Naive thymus-derived CD8-positive, alpha-beta T cell (primary cell): ENCODE measurements at places on chromosomes 1 and 21.

GRCh38 chr1:62438163-62438562 is 1.3 kb downstream of the USP1 start:
- DNase-seq, result no peak

GRCh38 chr1:14646973-14647372 is 48.5 kb downstream of the KAZN start:
- no peak for DNase-seq

DNA sequence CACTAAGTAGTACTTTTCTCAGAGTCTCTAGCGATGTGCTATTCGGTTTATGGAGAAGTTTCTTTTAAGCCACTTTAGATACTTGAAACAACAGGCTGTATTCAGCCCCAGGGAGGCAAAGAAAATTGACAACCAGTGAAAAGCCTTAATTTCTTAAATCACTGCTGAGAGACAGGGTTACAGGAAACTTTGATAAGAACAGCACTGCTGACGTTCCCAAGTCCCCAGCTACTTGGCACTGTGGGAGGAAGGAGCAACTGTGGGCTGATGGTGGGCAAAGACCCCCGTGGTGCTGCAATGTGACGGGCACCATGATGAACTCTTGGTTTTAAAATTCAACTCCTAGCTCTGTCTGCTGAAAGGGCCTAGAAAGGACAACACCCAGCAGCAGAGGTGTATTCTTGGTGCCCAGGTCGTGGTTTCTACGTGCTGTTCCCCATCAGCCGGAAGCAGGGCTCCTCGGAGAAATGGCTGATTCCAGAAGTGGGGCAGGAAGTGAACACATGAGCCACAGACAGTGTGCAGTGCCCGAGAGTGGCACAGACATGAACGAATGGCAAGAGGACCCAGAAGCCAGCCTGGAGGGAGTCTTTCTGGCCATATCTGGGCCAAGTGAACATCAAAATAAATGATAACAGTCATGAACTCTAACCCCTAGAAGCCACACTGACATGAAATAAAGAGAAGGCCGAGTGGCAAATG is 5.3 kb downstream of the PTTG1IP start:
- DNase-seq, result peak; percentile 80

GRCh38 chr1:65963156-65963888 is 170.6 kb downstream of the PDE4B start:
- no peak for DNase-seq

DNA sequence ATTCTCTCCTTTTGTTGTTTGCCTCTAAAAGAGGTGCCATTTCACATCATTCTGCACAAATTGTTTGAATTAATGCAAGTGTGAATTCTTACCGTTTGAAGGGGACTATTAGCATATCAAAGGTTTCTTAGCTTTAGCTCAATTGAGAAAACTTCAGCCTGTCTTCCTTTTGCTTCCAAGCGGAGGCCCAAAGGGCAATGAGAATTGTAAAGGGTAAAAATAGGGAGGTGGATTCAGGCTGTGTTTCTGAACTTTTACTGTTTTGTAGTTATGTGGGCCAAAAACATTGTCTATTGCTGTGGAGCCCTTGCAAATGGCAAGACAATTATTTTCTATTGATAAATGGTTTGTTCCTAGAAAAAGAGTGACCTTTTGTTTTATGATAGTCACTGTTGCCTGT is 3.6 kb downstream of the ADGRL2 start:
- DNase-seq, result no peak

- DNase-seq, result no peak
Measured at GRCh38 chr1:118081387-118081786, 103.6 kb downstream of the SPAG17 start.

- DNase-seq, result no peak
Measured at GRCh38 chr1:206068314-206068713, 15.3 kb downstream of the RHEX start.

- DNase-seq, result no peak
Measured at GRCh38 chr1:109476825-109477224, 6.9 kb upstream of the ATXN7L2 start.

DNA sequence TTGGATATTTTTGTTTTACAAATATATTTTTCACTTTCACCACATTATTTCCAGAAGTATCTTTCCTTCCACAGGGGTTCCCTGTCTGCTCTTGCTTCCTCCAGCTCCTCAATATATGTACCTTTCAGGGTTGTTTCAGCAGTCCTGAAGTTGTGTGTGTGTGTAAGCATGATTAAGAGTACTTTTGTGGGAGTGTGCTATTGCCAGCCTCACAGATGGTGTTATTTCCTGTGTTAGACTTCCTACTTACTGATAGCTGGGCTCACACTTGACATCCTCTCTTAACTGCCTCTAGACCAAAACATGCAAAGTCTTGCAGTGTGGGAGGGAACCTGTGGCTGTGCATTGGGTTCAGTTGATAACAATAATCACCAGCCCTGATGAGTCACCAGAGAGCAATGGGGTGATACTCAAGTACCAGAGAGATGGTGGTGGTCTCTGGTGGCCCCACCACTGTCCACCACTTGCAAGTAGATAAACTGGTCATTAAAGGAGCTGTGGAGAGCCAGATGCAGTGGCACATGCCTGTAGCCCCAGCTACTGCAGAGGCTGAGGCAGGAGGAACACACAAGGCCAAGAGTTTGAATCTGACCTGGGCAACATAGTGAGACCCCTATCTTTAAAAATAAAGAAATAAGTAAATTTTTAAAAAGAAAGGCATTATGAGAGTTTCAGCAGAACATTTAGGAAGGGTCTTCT is 126.7 kb downstream of the NR5A2 start:
- DNase-seq, result no peak

- no peak for DNase-seq
Measured at GRCh38 chr1:51916587-51917405, 38.3 kb upstream of the NRDC start.

- DNase-seq, result no peak
Measured at GRCh38 chr1:236552901-236553300, 29.1 kb downstream of the LGALS8 start.

DNA sequence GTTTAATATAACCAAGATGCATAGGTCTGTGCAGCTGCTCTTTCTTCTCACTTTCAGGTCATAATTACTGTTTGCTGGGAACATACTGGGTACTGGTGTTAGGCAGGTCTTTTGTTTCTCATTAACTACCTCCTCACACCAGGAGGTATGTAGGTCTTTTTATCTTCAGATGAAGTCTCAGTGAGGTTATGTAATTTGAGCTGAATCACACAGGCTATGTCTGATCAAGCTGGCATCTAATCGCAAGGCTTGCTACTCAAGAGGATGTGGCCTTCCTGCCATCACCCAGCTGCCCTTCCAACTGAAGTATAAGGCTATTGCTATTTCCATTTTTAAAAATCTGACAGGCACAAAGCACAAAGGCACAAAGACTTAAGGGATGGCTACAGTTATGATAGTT is 96.4 kb downstream of the RUNX1 start:
- DNase-seq, result no peak

- no peak for DNase-seq
Measured at GRCh38 chr1:7403265-7404045, 367.6 kb upstream of the VAMP3 start.

GRCh38 chr1:3011631-3012455 is 9.4 kb upstream of the ACTRT2 start:
- DNase-seq, result no peak

DNA sequence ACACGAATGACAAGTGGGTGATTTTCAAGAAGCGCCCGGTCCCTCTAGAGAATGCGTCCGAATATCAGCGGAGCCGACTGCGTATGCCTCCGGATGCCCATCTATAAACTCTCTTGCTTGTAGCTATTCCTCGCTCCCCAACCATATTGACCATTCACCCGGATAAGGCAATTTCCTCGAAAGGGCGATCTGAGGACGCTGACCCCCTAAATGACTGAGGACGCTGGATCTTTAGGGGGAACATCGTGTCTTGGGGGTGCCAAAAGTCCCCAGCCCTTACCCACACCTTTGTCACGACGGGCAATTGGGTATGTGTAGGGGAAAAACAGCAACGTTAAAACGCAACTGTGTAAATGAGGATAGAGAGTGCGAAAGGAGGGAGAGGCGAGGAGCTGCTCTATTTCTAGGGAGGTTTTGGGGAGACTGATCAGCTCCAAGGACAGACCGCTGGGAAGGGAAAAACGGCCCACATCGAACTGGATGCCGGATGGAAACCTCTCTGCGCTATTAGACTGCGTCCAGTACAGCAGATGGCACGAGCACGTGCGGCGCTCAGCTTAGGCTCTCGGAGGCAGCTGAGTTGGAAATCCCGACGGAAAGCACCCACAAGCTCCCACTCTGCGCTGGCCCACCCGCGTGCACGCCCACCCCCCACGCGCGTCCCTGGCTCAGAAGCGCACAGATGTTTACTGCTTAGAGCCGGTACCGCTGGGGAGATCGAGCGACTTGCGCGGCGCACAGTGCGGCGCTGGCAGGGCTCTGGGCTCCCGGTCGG is 2.9 kb upstream of the PRRX1 start:
- no peak for DNase-seq

DNA sequence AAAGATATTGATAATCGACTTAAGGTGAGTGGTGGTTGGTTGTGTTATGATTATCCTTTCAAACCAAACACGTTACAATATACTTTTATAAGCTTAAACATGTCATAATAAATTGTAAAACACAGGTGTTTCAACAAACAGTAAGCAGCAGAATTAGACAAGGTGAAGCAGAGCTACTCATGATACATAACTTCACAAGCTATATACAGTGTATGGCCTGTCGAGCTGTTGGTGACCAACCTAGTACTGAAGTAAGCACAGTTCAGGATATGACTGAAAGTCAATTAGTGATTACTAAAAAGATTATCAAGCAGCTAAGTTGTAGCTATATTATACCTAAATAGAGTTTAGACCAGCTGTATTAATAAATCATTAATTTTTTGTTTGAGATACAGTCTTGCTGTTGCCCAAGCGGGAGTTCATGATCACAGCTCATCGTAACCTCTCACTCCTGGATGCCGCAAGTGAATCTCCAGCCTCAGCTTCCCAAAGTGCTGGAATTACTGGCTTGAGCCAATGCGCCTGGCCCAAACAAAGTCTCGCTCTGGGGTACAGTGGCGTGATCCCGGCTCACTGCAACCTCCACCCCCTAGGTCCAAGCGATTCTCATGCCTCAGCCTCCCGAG is 148.1 kb downstream of the EIF4G3 start:
- no peak for DNase-seq

- DNase-seq, result no peak
Measured at GRCh38 chr21:34276711-34277425, 86.9 kb upstream of the KCNE2 start.

- DNase-seq, result peak; percentile 85
Measured at GRCh38 chr1:40691538-40692428, at the start of gene NFYC. Gene NFYC (plus strand): TSS chr1:40691704. CDS start chr1:40738844, 47,140 bp downstream.

DNA sequence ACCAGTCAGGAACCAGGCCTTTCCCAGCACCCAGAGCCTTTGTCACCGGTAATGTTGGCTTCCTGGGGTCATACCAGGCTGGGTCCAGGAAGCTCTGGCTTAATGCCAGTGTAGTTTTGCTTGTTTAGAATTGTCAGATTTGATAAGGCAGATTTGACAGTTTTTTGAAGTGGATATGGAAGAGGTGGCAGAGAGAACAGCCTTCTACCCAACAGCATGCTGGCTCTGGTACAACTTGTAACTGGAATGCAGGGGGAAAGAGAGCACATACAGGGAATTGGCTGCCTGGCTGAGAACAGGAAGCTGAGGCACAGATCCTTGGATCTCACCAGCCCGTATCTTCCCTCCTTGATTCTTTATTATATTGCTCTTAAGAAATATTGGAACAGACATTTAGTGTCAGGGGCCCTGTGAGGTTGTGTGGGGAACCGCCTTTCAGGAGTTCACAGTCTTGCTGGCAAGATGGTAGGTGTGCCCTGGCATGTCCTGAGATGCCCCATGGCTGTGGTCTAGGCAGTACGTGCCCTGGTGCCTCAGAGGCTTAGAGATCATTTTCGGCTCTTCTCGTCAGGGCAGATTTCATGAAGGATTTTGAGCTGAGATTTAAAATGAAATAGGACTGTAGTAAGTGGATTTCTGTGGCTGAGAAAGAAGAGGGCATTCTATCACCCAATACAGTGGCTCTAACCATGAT is 227.0 kb downstream of the PBX1 start:
- no peak for DNase-seq

DNA sequence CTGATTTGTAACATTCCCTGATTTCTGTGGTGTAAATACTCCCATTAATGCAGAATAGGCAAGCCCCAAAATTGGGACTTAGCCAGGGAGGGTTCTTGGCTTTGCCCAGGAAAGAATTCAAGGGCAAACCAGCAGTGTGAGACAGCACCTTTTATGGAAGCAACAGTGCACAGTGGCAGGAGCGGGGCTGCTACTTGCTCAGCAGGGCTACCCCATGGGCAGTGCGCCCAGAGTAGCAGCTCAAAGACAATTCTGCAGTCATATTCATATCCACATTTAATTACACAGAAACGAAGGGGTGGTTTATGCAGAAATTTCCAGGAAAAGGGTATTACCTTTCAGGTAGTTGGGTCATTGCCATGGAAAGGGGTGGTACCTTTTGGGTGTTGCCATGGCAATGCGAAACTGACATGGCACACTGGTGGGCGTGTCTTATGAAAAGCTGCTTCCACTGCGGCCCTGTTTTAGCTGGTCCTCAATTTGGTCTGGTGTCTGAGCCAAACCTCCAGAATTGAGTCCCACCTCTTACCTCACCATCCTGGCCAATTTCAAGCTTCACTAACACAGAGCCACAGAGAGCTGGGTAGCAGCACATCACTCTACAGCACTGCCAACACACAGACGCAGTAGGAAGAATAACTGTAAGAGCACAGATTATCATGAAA is 35.9 kb downstream of the FHAD1 start:
- DNase-seq, result no peak

DNA sequence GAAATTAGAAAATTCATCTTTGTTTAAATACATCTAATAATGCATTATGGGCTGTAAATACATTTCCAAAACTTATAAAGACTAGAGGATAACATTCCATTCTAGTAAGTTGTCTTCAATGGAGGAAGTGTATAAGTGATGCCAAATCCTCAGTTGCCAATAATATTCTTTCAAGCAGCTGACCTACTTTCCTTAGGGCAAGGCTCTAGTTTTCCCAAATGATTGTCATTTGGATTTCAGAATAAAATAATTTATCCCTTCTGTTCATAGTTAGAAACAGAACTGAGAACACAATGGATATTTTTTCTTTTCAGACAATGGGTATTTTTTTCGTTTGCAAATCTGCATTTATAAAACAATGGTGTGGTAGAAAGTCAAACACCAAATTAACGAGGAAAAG is 354.9 kb upstream of the ADAMTS5 start:
- DNase-seq, result no peak
